ENCODE measurements at places on chromosomes 5 and 9. TPM values are rescaled to one million over a fixed set of nuclear protein-coding genes. Genes with fewer than 3 reads are reported as not detected.
A peak's percentile ranks its signal among the peaks of the same experiment; 100 is the strongest.

DNA sequence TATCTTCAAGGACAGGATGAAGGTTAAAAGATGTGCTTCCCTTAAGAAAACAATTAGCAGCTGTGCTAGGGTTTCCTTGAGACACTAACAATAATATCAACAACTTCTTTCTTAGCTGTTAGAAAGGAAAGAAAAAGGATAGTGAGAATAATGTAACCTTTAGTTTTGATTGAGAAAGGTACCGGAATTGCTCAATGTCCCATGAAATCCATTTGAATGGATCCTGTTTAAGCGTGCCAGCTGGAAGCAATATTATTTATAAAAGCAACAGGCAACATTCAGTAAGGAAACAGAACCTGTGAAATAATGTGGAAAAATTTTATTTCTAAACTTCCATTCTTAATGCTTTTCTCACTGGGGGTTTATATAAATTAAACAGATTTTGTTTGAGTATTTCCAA, 120.9 kb downstream of the CCDC192 start:
- H3K27ac ChIP-seq: no peak overlapping the region
- H3K36me3 ChIP-seq: no peaks in the 10 kb centered on the region
- no peaks in the 10 kb centered on the region for H3K27me3 ChIP-seq
- no peak overlapping the region for H3K4me3 ChIP-seq
- DNase-seq: no peak

- DNase-seq: no peak
- peaks cover 46% of the 10 kb centered on the region for H3K4me1 ChIP-seq
- no peaks in the 10 kb centered on the region for H3K36me3 ChIP-seq
- H3K27me3 ChIP-seq: no peaks in the 10 kb centered on the region
- no peak overlapping the region for H3K4me3 ChIP-seq
- peak overlapping the region; percentile 27 for H3K27ac ChIP-seq
These were observed 137.4 kb downstream of the CD180 start for GRCh38 chr5:67058998-67059743.

DNA sequence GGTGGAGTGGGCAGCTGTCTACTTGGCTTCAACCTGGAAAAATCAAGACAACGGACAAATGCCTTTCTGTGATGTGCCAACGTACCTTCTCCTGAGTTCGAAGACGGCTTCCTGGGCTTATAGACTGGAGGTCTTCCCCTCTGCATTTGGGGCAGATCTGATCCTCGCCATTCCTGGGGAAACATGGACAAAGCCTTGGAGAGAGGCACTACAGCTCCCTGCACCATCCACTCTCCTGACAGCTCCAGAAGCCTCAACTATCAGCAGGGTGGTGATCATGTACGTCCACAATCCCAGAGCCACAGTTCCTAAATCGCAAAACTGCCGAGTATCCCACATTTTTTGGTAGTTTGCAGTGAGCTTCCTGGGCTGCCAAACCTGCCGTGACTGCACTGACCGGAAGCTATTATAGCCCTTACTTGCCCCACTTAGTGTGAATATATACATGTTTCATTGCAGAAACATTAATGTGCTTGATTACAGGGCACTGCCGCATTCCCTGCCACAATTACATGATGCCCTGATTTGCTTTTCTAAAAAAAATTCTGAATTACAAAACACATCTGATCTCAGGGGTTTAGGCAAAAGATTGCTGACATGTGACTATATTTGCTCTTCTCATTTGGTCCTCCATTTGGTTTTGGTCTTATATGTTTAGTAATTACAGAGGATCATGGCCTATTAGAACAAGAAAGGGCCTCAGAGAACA, 2.8 kb downstream of the TRAF1 start:
- peaks cover 15% of the 10 kb centered on the region for H3K4me1 ChIP-seq
- DNase-seq: no peak
- no peaks in the 10 kb centered on the region for H3K27me3 ChIP-seq
- no peak overlapping the region for H3K27ac ChIP-seq

DNA sequence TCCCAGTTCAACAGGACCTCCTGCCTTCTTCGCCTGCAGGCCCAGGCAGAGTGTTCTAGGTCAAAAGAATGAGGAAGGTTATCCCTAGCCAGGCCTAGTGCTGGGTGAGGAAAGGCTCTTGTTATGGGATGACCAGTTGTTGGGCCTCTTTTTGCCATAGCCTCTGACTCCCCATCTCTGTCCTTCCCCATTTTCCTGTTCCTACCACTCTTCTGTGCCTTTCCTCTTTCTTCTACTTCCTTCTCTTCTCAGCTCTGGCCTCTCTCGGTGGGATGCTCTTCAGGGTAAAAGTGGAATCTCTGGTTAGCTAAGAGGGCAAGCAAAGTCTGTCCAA, 1.2 kb upstream of the PCDH1 start:
- no peak overlapping the region for H3K27ac ChIP-seq
- peaks cover 30% of the 10 kb centered on the region for H3K4me1 ChIP-seq
- H3K36me3 ChIP-seq: no peaks in the 10 kb centered on the region
- peaks cover 26% of the 10 kb centered on the region for H3K27me3 ChIP-seq
- no peak for DNase-seq

DNA sequence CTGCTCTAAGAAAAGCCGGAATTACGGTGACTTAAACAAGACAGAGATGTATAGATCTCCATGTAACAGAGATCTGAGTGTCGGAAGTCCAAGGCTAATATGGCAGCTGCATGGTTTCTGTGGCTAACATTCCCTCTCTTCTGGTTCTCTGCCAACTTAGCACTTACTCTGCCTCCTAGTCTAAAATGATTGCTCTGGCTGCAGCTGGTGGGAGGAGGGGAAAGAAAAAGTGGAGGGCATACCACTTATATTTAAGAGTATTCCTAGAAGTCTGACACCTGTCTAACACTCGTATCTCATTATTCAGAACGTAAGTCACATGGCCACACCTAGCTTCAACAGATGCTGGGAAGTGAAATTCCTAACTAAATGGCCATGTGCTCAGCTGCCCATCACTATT, 551.5 kb upstream of the TLE4 start:
- no peaks in the 10 kb centered on the region for H3K36me3 ChIP-seq
- no peaks in the 10 kb centered on the region for H3K4me1 ChIP-seq

Gene NCS1
- 20.4 TPM for total RNA-seq

Data from vagina (tissue), 2 donors.